ENCODE measurements at places on chromosomes 2 and 18. TPM values are rescaled to one million over a fixed set of nuclear protein-coding genes. Genes with fewer than 3 reads are reported as not detected.

DNA sequence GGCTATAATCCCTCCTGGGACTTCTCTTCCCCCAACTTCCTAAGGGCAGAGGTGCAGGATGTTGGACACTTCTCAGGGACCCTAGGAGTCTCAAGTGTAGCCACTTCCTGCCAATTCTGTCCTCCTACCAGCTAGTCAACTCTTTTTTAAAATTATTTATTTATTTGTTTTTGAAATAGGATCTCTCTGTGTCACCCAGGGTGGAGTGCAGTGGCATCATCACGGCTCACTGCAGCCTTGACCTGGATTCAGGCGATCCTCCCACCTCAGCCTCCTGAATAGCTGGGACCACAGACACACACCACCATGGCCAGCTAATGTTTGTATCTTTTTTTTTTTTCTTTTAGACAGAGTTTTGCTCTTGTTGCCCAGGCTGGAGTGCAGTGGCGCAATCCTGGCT, 11.5 kb downstream of the SFTPB start:
- DNase-seq, result no peak

DNA sequence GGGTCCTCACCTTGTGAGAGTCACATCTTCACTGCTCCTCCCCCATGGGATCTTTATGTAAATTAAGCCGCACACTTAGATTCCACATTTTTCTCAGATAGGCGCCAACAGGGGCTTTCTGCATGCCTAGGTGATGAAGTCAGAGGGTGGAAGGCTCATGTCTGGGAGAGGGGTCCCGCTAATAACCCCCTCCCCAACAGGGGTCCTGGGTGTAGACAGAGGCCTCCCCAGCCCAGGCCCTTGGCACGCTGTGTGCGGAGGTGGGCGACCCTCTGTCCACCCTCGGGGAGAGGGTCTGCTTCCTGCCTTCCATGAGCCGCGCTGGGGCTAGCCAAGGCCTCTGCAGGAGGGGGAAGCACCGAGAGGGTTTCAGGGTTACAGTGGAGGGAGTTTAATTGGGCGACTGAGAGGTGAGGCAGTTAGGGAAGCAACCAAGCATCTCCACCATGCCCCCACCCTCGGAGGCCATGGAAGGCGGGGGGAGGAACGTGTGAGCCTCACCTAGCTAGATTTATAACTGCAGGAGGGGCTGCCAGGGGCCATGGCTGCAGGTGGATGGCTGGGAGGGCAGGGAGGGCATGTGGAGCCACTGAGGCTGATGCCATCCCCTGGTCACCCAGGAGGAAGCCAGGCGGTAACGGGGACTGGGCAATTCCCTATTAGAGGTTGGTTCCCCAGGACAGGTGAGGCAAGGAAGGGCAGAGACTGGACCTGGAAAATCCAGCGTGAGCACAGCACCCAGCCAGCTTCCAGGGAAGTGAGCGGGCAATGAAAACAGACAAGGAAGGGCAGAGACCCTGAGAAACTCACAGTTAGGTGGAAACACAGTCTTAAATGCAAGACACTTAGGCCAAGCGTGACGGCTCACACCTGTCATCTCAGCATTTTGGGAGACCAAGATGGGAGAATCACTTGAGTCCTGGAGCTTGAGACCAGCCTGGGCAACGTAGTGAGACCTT, 7.7 kb upstream of the PXDN start:
- DNase-seq, result no peak

DNA sequence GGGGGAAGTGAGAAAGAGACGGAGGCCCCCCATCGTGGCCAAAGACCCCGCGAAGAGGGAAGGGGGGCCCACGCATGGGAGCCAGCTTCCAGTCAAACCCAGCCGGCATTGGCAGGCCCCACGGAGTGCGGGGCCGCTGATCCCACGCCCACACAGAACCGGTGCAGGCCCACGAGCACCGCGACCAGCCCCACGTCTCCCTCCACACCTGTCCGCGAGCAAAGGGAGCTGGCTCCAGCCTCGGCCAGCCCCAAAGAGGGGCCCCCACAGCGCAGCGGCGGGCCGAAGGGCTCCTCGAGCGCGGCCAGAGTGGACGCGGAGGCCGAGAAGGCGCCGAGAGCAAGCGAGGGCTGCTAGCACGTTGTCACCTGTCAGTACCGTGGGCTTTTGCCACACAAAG, 125.0 kb upstream of the TWIST2 start:
- no peak for DNase-seq

- DNase-seq, result no peak
These were observed 127.8 kb downstream of the OSBPL6 start for GRCh38 chr2:178322068-178322467.

GRCh38 chr2:33477473-33478468, 1.3 kb downstream of the RASGRP3 start:
- no peak for DNase-seq

- DNase-seq, result no peak
These were observed 44.4 kb downstream of the FHOD3 start for GRCh38 chr18:36341944-36342343.

DNA sequence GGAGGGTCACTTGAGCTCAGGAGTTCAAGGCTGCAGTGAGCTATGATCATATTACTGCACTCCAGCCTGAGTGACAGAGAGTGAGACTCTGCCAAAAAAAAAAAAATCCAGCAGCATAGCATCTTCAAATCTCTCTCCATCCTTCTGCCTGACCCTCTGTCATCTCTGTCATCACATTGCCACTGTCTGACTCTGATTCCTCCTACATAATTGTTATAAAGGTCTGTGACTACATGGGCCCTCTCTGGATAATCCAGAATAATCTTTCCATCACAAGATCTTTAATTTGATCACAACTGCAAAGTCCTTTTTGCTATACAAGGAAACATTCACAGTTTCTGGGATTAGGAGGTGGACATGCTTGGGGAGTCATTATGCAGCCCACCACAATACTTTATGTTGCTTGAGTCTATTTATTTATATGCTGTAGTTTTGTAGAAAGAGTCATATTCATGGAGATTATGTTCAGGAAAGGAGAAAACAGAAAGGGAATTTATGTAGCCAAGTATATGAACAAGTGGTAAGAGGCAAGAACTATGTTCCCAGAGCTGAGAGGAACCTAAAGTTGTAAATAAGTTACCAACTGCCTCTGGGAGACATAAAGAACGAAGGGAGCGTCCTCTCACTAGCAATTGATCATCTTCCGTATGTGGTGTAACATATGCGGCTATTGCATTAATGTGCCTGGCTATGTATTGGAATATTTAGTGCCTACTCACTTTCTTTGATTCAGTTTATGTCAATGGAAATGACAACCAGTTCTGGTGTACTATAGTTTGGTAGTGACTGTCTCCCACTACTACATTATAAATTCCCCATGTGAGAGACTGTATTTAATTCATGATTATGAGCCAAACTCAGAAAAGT, 21.5 kb downstream of the RND3 start:
- no peak for DNase-seq

- DNase-seq, result peak; percentile 28
These were observed 88.8 kb downstream of the PSMG2 start for GRCh38 chr18:12791610-12792009.

DNA sequence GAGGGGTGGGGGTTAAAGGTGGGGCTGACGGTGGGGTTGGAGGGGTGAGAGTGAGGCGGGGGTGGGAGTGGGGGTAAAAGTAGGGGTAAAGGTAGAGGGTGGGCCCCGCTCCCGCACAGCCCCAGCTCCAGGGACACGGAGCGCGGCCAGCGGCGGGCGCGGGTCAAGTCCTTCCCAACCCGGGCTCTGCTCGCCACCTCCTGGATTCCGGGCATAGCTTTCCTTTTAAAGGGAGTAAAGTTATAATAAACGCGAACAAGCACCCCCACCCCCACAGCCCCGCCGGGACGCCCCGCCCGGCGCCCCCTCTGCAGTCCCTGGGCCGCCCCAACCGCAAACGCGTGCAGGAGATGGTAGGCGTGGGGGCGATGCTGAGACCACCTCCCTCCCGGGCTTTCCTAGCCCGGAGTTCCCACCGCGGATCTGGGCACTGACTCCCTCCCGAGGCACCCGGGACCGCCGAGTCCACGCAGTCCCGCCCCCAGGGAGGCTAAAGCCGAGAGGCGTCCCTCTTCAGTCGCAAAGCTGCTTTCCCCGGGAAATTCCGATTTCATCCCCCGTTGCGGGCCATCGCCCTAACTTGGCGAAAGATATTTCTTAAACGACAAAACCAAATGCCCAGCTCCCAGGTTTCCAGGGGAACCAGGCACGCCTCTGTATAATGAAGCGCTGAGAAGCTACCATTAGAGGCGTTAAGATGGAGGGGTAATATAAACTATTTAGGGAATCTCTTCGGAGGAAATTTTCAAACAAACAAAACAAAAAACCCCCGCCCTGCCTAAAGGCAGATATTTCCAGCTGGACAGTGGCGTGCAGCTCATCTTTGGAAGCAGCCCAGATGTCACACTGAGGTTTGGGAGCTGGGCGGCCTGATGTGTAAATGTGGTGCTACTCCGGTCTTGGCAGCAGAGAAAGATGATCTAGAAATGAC, at the start of gene LIMS2:
TSS of gene LIMS2 (minus strand) at position 200 of the 931 bp plus-strand sequence. CDS start 506 bp downstream, outside the sequence.
- peak; percentile 66 for DNase-seq

CERS6 gene
- 28.3 TPM for total RNA-seq

HMSD gene
- 4.8 TPM for total RNA-seq

SOS1 gene
- 27.0 TPM for total RNA-seq

All from H1 (cell line).